ENCODE measurements at places on chromosomes 1 and 21. TPM values are rescaled to one million over a fixed set of nuclear protein-coding genes. Genes with fewer than 3 reads are reported as not detected.

The POU3F1 gene
- not detected for total RNA-seq

The S100A3 gene
- 114 TPM for total RNA-seq

The OR2G6 gene
- not detected for total RNA-seq

The TCP10L gene
- total RNA-seq: 0.95 TPM

The KRTAP13-2 gene
- total RNA-seq: not detected

The NFASC gene
- total RNA-seq: 1.5 TPM

The SPSB1 gene
- total RNA-seq: 37.4 TPM

The TPTE gene
- not detected for total RNA-seq

The KMO gene
- 1.0 TPM for total RNA-seq

The RABGAP1L gene
- total RNA-seq: 4.0 TPM

The RGS1 gene
- not detected for total RNA-seq

The LY9 gene
- 0.18 TPM for total RNA-seq

The EPHA2 gene
- total RNA-seq: 137 TPM

The ACAP3 gene
- total RNA-seq: 16.8 TPM

The OR10Z1 gene
- total RNA-seq: not detected

The KRTAP11-1 gene
- total RNA-seq: not detected

The SEC16B gene
- total RNA-seq: 1.3 TPM

The LDLRAD1 gene
- total RNA-seq: not detected

The IGSF9 gene
- total RNA-seq: 0.23 TPM

The TNFAIP8L2 gene
- total RNA-seq: not detected

The CA6 gene
- not detected for total RNA-seq

The KCNK2 gene
- not detected for total RNA-seq

The KRTAP7-1 gene
- not detected for total RNA-seq

The TRIM58 gene
- not detected for total RNA-seq

The ABL2 gene
- 16.8 TPM for total RNA-seq

The MMEL1 gene
- not detected for total RNA-seq

The AUNIP gene
- total RNA-seq: 7.8 TPM

The CR2 gene
- not detected for total RNA-seq

The TLCD4 gene
- total RNA-seq: 12.1 TPM

The UBL4B gene
- total RNA-seq: not detected

The TTLL10 gene
- not detected for total RNA-seq

The PRAMEF14 gene
- not detected for total RNA-seq

The C2CD2 gene
- total RNA-seq: 5.9 TPM

The MEF2D gene
- total RNA-seq: 31.8 TPM

The PTTG1IP gene
- total RNA-seq: 86.5 TPM
